Activated CD8-positive, alpha-beta memory T cell treated with anti-CD3 and anti-CD28 coated beads for 1 hour (primary cell): ENCODE measurements at places on chromosomes 2 and 18.

GRCh38 chr2:232994446-232994845, 18.6 kb downstream of the NGEF start:
- DNase-seq = no peak

DNA sequence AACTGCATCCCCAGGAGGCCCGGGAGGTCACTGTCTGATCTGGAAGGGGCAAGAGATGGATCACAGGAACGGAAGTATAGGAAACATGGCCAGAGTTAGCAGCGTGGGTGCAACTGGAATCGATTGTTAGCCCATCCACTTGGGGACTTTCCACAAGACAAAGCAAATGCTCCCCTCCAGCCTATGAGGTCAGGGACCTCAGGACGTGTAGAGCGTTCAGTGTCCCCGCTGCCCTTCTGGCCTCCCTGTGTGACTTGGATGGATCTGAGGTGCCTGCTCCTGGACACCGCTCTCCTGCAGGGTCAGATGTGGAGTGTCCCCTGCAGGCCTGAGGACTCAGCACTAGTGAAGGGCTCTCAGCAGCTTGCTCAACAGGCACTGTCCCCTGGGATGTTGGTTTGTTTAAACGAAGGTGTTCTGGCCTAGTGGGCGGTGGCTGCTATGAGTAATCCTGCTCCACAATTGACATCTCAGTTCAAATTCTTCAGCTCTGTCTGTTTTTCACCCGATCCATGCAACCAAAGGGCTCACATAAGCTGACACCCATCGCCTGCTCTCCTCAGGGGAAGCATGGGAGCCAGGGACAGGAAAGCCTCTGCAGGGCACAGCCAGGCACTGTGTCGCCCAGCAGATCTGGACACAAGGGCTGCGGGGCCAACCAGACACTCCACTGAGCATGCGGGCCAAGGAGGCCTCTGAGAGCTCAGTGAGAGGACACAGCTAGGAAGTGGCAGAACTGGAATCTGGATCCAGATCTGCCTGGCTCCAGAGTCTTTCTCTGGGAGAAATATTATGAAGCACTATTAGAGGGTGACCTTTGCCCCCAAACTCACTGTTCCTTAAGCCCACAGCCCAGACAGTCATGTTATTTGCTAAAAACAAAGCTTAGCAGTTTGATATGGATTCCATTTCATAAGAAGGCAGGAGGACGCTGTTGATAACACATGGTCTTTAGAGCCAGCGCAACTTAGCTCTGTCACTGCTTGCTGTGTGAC, 78.5 kb downstream of the RHOB start:
- no peak for DNase-seq

DNA sequence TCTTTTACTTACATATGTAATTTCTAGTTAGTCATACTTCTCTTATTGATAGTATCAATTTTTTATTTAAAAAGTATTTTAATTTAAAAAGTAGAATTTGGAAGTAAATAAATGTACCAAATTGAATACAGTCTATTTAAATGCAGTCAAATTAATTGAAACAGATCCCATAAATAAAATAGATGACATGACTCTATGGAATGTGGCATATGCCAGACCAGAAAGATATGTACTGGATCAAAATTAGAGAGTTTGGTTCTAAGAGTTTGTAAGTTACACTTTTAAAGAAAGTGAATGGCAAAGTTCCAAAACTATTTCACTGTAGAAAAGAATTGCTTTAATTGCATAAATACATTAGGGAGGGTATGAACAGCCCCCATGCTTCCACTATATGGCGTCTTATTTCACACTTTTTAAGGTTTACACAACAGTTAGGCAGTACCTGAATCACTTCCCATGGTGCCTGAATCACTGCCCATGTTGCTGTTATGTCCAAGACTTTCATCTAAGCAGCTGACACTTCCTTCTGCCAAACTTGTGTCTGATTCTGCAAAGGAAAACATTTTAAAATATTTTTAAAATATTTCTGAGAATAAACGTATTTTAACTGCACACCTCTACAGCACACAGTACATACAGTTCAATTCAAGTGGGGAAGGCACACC, 25.2 kb downstream of the IFIH1 start:
- no peak for DNase-seq

DNA sequence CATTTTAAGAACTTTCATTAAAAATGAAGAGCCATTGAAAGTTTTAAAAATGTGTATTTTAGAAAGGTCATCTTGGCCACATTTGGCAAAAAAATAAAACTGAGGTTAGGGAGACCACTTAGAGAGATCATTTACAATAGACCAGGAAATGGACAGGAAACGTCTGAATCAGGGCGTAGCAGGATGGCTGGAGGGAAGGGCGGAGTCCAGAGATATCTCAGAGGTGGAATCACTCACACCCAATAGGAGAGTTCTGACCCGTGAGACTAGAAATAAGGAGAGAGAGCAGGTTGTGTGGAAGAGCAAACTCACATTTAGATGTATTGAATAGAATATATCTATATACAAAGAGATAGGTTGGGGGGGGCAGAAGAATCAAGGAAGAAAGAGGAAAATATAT, 373.4 kb downstream of the METTL4 start:
- no peak for DNase-seq
